ENCODE measurements at places on chromosomes 7 and 10.

GRCh38 chr7:46160861-46161260, 239.8 kb upstream of the IGFBP3 start:
- no peak for DNase-seq

- no peak for DNase-seq
Observed at GRCh38 chr7:80584778-80585177, 53.7 kb upstream of the CD36 start.

DNA sequence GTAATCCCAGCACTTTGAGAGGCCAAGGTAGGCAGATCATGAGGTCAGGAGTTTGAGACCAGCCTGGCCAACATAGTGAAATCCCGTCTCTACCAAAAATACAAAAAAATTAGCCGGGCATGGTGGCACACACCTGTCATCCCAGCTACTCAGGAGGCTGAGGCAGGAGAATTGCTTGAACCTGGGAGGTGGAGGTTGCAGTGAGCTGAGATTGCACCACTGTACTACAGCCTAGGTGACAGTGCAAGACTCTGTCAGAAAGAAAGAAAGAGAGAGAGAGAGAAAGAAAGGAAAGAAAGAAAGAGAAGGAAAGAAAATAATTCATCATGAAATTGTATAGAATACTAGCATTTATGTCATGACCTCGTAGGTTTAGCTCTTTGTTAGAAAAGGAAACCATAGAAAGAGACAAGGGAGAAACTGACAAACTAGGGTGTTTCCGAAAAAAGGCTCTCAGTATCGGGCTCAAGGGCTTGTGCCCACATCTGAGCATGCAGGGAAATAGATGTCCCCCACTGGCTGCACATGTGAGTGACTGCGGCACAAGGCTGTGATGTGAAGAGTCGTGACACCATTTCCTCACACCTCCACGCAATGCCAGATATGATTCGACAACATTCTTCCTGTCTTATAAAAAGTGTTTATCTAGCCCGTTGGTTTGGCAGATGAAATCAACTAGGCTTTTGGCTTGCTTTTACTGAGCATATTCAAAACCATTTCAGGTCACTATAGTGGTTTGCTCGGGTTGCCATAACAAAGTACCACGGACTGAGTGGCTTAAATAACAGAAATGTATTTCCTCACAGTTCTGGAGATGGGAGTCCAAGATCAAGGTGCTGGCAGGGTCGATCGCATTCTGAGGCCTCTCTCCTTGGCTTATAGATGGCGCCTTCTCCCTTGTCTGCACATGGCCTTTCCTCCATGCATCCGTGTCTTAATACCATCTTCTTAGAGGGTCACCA, 2.0 kb downstream of the SRGN start:
- no peak for DNase-seq

DNA sequence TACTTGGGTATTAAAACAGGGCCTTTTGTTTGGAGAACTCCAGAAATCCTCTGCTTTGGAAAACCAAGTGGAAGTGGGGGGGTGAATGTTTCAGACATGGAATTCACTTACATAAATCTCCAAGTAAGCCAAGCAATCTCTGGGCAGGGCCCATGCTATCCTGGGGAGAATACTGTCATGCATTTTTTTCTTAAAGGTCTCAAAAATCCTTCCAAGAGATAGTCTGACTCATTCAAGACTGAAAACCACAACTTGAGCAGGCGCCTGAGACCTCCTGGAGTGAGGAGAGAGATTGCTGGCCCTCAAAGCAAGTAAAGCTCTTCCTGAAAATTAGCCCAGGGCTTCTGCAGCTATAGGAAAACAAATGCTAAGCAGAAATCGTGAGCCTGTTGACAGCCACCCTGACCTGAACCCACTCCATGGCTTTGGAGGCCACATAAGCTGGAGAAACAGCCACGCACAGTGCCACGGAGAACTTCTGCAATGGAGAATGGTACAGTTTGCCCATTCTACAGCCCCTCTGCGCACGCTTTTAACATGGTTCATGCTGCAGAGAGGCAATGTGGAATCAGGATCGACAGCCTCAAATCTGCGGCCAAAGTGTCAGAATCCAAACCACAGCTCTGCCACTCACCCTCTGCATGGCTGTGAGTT, 203.1 kb upstream of the AUTS2 start:
- DNase-seq, result no peak

DNA sequence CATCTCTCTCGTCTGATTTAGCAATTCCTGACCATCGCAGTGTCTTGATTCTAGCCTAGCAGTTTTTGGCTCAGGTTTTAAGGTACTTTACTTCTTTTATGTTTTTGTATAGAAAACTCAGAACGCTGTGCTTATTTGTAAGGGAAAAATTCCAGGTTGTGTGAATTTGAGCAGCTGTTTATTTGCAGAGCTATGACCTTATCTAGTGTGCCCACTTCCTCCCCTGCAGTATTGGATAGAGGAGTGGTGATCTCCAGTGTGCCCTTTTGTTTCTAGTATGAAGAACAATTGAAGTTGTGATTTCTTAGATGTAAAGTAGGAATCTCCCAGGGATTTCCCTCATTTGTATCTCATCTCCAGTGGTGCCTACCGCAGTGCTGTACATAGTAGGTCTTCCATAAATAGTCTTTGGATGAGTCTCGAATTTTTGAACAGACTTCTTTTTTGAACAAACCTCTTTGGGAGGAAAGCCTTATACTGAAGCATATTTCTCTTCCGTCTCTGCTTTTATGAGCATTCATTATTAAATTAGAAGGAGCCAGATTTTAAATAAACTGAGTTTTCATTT, 40.0 kb downstream of the GARS1 start:
- no peak for DNase-seq

All from glutamatergic neuron (in vitro differentiated cells).